ENCODE measurements at places on chromosomes 4 and X.
A peak's percentile ranks its signal among the peaks of the same experiment; 100 is the strongest.

DNA sequence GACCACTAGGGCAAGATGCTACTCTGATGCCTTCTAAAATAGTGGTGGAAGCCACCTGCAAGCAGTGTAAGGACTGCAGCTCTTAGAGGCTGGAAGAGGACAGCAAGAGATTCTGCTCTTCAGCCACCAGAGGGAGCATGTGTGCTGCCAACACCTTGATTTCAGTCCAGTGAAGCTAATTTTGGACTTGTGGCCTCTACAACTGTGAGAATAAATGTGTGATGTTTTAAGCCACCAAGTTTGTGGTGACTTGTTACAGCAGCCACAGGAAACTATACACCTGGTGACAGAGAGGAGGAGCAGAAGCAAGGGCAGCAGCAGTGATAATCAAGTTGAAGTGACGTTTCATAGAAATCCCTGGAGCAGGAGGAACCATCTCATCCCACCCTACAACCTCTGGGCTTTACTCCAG is 55.9 kb downstream of the FGFBP1 start:
- peak; percentile 71 for DNase-seq

- no peak for DNase-seq
These were observed 144.8 kb upstream of the PLAC1 start for GRCh38 chrX:134803060-134803459.

GRCh38 chrX:3451571-3451970 is 105.1 kb upstream of the MXRA5 start:
- no peak for DNase-seq

DNA sequence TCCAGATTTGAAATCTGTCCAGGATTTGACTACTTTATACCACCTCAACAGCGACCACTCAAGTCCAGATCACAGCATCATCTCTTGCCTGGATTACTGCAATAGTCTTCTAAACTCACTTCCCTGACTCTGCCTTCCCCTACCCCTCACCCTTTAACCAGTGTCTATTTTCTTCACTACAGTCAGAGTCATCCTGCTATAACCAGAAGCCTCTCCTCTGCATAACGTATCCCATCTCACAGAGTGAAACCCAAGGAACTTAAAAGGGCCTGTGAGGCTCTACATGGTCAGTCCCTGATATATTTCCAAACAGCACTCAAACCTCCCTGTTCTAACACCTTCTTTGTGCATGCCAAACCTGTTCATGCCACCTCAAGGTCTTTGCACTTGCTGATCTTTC is 40.7 kb upstream of the SCOC start:
- no peak for DNase-seq

- no peak for DNase-seq
These were observed 885.8 kb downstream of the SH3BGRL start for GRCh38 chrX:82087699-82088098.

DNA sequence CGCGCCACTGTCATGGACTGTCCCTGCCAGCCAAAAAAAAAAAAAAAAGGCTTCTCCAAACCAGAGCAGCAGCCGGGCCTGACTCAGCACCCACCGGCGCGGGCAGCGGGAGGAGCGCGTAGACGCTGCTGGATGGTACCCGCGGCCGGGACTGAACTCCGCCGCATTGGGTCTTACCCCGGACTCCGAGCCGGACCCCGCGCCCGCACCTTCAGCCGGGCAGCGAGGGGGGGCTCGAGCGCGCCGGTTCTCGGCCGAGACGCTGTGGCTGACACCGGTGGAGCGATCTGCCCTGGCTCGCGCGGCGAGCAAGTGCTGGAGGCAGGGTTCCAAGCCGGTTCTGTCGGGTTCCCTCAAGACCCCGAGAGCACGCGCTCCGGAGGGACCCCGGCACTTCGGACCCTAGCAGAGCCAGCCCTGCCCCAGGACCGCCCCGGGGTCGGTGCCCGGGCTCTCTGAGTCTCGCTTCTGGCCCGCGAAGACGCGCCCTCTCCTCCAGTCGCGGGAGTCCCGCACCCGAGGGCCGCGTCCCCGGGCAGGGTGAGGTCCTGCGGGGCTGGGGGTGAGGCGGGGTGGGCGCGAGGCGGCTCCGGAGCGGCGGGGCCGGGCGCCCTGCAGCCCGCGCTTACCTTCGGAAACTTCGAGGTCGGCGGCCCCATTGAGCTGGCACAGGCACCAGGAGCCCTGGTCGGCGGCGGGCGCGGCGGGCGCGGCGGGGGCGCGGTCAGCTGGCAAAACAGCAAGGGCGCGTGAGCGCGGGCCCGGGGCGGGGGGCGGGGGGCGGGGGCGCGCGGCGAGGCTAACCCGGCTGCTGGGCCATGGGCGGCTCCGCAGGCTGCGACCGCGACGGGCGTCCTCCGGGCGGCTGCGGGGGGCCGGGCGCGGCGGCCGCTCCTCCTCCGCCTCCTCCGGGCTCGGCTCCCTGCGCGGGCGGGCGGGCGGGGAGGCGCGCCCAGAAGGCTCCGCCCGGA is 11.8 kb upstream of the MAN2B2 start:
- no peak for DNase-seq

DNA sequence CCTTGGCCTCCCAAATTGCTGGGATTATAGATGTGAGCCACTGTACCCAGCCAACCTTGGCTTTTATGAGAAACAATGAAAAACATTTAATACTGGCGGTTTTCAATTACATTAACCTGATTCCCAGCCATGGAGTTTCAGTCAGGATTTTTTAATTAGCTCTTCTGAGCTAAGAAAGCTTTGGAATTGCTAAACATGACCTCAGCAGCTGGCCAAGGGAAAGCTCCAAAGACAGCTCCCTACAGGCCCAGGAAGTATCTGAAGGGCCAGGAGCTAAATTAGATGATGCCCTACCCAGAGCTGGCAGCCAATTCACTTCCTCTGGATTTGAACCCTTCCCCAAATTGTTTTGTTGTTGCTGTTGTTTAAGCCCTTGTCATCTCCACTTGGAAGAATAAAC is 26.5 kb upstream of the FUNDC1 start:
- DNase-seq: no peak

GRCh38 chr4:157204634-157205244 is 15.8 kb upstream of the GRIA2 start:
- peak; percentile 26 for DNase-seq

DNA sequence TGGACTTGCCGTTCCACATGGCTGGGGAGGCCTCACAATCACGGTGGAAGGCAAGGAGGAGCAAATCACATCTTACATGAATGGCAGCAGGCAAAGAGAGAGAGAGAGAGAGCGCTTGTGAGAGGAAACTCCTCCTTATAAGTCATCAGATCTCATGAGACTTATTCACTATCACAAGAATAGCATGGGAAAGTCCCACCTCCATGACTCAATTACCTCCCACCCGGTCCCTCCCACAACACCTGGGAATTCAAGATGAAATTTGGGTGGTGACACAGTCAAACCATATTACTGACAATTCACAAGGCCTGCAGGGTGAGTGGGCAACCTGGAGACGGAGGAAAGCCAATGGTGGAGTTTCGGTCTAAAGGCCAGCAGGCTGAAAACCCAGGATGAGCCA is 394.3 kb upstream of the TRAM1L1 start:
- DNase-seq: no peak

DNA sequence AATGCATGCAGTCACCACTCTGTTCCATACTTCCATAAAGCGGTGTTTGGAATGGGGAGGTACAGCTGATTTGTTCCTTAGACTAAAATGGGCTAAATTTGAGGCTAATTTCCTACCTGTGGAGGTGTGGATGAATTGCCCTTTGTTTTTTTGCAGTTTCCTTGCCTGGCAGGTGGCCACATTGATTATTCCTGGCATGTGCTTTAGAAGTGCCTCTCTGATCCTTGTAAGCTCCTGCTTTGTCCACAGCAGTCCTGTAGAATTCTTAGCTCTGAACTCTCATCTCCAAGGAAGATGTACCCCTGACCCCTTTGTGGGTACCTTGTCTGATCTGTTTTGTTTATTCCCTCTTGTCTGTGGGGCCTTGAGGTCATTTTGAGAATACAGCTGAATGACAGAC is 136.8 kb downstream of the ADGRL3 start:
- no peak for DNase-seq

- no peak for DNase-seq
These were observed 26.9 kb upstream of the WDR17 start for GRCh38 chr4:176038789-176039188.

DNA sequence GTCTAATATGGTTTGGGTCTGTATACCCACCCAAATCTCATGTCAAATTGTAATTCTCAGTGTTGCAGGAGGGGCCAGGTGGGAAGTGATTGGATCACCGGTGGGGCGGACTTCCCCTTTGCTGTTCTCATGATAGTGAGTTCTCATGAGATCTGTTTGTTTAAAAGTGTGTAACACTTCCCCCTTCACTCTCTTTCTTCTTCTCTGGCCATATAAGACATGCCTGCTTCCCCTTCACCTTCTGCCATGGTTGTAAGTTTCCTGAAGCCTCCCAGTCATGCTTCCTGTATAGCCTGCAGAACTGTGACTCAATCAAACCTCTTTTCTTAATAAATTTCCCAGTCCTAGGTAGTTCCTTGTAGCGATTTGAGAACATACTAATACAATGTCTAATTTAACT is 19.7 kb upstream of the SCRG1 start:
- DNase-seq: peak; percentile 19

GRCh38 chrX:122475306-122475705 is 708.8 kb upstream of the GRIA3 start:
- DNase-seq: no peak

DNA sequence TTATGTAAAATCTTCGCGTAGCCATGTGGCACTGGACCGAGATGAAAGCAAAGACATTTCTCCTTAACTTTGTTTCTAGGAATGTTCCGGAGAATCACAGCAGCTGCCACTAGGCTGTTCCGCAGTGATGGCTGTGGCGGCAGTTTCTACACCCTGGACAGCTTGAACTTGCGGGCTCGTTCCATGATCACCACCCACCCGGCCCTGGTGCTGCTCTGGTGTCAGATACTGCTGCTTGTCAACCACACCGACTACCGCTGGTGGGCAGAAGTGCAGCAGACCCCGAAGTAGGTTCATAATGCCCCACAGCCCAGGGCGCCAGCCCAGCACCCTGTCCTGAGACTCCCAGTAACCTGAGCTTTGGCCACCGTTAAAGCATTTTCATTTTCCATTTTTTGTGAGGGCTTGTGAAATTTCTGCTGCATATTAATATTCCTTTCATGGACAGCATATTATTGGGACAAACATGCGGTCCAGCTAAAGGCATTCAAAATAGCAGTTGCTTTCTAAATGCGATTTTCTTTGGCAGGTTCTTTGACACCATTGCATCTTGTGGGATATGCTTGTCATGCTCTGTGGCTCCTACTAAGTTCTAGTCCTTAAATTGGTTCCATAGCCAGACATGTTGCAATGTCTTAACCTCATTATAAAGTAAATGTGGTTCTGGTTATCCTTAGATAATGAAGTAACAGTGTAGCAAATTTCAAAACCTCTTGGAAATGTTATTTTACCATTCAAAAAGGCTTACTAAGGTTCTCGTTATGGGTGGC is 49.1 kb upstream of the MSANTD1 start:
- DNase-seq: no peak

GRCh38 chr4:129335818-129336217 is 239.9 kb downstream of the C4orf33 start:
- no peak for DNase-seq

- DNase-seq: no peak
These were observed 7.2 kb downstream of the SAT1 start for GRCh38 chrX:23790155-23790497.

GRCh38 chrX:68238568-68238967 is 194.7 kb downstream of the OPHN1 start:
- DNase-seq: no peak

DNA sequence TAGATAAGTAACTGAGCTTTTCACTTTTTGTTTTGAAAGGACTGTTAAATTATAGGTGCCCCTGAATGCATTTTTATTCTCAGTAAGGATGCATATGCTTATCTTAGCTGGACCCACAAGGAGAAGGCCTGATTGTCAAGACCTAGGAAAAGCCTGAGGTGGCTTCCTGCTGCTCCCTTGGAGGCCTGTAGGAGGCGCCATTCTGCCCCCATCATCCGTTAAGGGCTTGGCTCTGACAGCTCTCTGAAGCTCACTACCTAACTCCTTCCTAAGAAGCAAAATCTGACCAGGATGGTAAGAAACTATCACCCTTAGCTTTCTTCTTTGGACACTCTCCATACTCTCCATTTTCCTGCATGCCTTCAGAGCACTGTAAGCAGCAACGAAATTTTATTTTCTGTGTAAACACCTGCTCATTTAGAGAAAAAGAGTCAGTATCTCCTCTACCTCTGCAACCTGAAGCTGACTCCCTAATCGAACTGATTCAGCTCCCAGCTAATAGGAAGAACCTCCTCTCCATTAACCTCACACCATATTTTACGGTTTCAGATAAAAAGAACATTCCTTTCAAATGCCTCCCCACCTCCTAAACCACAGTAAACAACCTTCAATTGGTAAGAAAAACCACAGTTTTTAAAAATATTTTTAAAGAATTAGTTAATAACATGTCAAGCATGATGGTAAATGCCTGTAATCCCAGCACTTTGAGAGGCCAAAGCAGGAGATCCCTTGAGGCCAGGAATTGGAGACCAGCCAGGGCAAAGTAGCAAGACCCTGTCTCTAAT is 73.4 kb upstream of the EDNRA start:
- DNase-seq: no peak

GRCh38 chrX:21487832-21488231 is 113.6 kb downstream of the CNKSR2 start:
- no peak for DNase-seq

DNA sequence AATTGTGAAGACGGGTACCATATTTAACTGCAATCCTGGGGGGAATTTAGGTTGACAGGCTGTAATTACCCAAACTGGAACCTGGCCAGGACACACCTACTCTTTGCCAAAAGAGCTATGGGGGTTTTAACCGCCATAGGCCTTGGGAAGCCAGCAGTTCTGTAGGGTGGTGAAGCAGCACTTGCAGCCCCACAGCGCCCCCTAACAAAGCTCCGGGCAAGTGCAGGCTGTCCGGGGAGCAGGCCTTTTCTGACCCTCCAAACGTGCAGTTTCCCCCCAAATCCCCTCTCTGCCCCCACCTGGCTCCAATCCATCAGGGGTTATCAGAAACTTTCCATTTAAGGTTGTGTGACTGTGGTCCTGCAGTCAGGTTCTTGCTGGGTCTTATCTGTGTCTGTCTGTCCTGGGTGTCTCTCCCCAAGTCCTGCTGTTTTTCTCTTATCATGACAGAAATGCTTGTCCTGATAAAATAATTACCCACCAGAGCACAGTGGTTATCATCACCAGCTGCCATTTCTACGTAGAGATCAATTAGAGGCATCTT is 350.9 kb downstream of the MID1IP1 start:
- DNase-seq: peak; percentile 47

DNA sequence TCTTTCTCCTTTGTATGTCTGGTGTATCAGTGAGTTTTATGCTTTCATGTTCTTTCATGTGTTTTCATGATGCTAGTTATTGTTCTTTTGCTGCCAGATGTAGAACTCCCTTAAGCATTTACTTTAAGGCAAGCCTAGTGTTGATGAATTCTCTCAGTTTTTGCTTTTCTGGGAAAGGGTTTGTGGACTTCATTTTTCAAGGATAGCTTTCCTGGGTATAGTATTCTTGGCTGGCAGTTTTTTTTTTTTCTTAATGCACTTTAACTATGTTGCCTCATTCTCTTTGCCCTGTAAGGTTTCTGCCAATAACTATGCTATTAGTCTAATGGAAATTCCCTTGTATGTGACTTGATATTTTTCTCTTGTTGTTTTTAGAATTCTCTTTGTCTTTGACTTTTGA is 77.1 kb downstream of the GPAT3 start:
- DNase-seq: no peak

GRCh38 chr4:123352240-123352945 is 44.2 kb upstream of the SPRY1 start:
- DNase-seq: peak; percentile 59

- DNase-seq: no peak
These were observed 60.7 kb upstream of the SPANXD start for GRCh38 chrX:141759238-141759637.

- no peak for DNase-seq
These were observed 89.3 kb downstream of the RLIM start for GRCh38 chrX:74525116-74525515.
